SHP77 treated with DMSO at 0.1 percent for 48 hours (cell line): ENCODE measurements at places on chromosomes 4 and X.

- DNase-seq = no peak
These were observed 2343.1 kb downstream of the PCDH7 start for GRCh38 chr4:33063241-33063640.

DNA sequence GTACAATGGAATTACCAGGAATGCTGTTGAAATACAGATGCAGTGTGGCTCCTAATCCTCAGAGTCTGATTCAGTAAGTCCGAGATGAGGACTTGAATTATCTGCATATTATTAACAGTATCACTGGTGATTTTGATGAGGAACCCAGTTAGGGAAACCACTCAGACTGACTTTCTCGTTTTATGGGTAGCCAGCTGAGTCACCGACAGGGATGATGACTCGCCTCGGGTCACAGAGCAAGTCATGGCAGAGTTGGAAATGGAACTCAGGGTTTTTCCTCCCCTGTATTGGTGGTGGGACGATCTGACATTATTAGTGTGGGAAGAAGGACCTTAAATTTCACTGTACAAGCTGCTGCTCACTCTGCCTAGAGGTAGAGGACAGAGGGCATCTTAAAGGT, 51.3 kb downstream of the RTL9 start:
- DNase-seq = no peak

DNA sequence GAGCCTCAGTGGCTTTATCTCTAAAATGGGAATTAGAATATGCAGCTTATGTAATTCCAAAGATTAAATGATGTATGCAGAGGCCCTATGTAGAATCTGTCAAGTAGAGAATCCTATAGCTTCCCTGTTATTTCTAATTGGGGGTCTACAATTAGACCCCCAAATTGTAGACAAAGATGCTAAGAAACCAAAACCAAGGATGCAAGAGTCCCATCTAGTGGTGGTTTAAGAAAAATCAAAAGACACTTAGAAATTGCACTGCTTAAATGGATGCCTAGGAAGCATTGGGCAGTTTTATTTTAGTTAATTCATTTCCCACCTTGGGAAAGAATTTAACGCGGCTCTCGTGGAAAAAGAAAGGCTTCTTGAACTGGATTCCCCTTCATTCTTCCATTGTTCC, 115.2 kb downstream of the GABRA2 start:
- DNase-seq = no peak

- DNase-seq = no peak
These were observed 176.3 kb downstream of the RPA4 start for GRCh38 chrX:97060020-97060419.

- no peak for DNase-seq
These were observed 48.5 kb upstream of the PABPC1L2A start for GRCh38 chrX:73127700-73128241.

- no peak for DNase-seq
These were observed 23.2 kb downstream of the APOO start for GRCh38 chrX:23884427-23885024.

GRCh38 chr4:94933799-94934198, 176.0 kb downstream of the BMPR1B start:
- no peak for DNase-seq

- peak; percentile 80 for DNase-seq
These were observed 13.6 kb downstream of the EXOC1 start for GRCh38 chr4:55866973-55867574.

- no peak for DNase-seq
These were observed 56.2 kb downstream of the CDS1 start for GRCh38 chr4:84639145-84639544.

- no peak for DNase-seq
These were observed 500.2 kb downstream of the STIM2 start for GRCh38 chr4:27360790-27361267.

DNA sequence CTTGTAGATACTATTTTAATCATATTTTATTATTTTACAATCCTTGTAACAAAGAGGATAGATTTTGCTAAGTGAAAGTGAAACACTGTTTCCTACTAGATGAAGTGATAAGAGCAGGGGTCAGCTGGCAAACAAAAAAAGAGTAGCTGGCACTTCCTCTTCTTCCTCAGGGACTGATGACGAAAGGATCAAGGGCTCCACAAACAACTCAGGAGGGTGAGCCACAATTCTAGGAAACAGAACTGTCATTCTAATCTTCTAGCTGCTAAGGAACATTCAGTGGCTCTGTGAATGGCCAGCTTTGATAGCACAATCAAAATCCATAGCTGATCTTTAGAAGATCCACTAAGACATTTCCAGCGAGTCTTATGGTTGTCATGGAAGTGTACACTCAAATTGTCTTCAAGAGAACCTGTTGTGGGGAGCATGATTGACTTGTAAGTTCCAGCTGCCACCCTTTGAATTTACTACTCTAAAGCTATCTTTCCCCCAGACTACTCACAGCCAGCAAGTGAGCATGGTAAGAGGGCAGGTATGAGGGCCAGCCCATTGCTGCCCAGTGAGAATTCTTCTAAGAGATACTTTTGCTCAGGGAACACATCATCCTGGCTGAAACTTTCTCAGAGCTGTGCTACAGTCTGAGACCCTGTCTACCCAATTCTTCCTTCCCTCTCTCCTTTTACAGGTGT, 275.7 kb upstream of the RASGEF1B start:
- DNase-seq = no peak

GRCh38 chrX:118847676-118848075, 24.1 kb downstream of the ZCCHC12 start:
- no peak for DNase-seq

GRCh38 chrX:103404231-103405008, 28.1 kb downstream of the BEX3 start:
- DNase-seq = no peak
